ENCODE measurements at places on chromosomes 1 and 21. TPM values are rescaled to one million over a fixed set of nuclear protein-coding genes. Genes with fewer than 3 reads are reported as not detected.

- DNase-seq, result no peak
- H3K4me3 ChIP-seq, result no peak overlapping the region
- H3K4me1 ChIP-seq, result no peaks in the 10 kb centered on the region
- no peaks in the 10 kb centered on the region for H3K36me3 ChIP-seq
- peaks cover 10% of the 10 kb centered on the region for H3K27me3 ChIP-seq
These were observed 1.6 kb upstream of the AGT start for GRCh38 chr1:230715510-230715909.

DNA sequence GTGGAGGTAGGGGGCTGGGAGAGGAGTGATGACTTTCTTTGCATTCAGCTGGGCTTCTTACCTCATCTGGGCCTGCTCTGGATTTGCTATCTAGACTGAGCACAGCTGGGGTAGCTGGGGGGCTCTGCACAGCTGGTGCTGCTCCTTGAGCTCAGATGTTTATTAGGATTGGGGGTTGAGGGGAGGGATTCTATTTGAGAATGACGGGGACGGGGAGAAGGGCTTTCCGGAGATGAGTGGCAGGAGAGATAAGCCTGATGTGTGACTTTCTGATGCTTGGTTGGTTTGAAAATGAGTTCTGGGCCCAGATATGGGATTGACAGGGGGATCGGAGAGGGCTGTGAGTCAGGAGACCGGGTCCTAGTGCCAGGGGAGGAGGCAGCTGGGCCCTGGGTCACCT lies 146.1 kb upstream of the CSF3R start:
- H3K27me3 ChIP-seq, result no peaks in the 10 kb centered on the region
- H3K27ac ChIP-seq, result no peak overlapping the region
- H3K4me1 ChIP-seq, result no peaks in the 10 kb centered on the region
- H3K36me3 ChIP-seq, result no peaks in the 10 kb centered on the region

DNA sequence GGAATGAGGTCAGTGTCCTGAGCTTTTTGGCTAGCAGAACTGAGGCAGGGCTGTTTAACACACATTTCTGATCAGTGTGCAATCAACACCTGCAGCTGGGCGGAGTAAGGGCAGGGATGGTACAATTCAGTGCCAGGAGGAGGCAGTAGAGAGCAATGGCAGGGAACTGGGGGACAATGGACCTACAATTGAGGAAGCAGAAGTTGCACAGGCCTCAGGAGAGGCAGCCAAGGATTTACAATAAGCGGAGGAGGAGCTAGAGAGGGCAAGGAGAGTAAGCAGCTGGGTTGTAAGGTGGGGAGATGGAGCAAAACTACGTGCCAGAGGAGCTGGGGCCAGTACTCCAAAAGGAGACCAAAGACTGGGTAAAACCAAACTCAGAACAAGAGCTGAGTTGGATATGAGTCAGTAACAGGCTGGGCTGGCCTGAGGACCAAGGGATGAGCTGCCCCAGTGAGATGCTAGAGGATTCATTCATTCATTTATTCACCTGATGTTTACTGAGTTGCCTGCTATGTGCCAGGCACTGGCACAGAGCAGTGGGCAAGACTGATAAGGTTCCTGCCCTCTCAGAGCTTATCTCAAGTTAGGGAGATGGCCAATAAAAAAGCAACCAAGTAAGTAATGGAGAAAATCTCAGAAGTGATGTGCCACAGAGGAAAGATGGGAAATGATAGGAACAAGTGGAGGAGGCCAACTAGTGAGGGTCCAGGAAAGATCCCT lies 10.4 kb upstream of the GALE start:
- no peak overlapping the region for H3K4me3 ChIP-seq
- H3K4me1 ChIP-seq, result peaks cover 5% of the 10 kb centered on the region
- H3K27me3 ChIP-seq, result no peaks in the 10 kb centered on the region
- no peaks in the 10 kb centered on the region for H3K36me3 ChIP-seq

DNA sequence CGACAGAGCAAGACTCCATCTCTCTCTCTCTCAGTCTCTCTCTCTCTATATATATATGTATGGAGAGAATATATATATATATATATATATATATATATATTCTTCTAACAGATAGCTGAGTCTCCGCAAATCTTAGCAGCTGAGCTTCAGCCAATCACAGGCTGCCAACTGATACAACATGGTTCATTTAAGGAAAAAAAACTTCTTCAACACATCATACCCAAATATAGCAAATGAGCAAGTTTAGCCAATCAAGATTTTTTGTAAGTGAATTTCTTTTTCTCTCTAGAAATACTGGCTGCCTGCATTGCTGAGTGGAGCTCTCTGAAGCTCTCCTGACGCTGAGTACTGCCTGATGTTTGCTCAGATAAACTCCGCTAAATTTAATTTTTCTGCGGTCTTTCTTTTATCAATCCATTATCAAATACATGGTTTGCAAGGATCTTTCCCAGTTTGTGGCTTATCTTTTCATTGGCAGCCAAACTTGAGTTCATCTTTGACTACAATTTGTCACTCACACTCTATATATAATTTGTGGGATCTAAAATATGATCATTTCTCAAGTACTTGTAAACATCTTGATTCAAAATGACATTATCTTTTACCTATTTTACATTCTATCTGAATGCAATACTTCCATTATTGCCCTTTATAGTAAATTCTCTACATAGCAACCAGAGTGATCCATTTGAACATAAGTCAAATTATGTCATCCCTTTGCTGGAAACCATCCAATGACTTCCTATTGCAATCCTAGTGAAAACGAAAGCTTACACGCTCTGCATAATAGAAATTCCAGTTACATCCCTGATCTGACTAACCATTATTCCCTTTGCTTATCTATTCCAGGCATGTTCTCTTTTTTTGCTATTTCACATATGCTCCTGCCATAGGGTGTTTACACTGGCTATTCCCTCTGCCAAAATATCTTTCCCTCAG lies 2131.7 kb downstream of the MRPL39 start:
- H3K27ac ChIP-seq, result no peak overlapping the region
- H3K36me3 ChIP-seq, result no peaks in the 10 kb centered on the region
- H3K27me3 ChIP-seq, result no peaks in the 10 kb centered on the region
- no peak overlapping the region for H3K4me3 ChIP-seq
- no peak for DNase-seq

DNA sequence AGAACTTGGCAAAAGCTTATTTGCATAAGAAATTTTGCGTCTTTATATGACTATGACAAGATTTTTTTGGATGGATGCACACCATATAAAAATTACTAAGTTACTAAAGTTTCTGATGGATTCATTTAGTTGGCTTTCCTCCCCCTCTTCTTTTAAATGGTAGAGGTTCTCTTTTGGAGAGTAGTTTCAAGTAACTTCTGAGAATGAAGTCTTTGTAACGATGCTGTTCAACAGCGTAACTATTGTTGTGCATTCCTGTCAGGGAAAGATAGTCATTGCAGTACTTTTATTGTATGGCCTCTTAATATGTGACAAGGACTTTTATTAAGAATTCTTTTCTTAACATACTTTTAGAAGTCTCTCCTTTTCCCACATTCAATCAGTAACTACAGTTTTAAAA lies 16.0 kb downstream of the NFIA start:
- DNase-seq, result no peak
- H3K4me3 ChIP-seq, result no peak overlapping the region
- no peaks in the 10 kb centered on the region for H3K36me3 ChIP-seq
- peaks cover 30% of the 10 kb centered on the region for H3K4me1 ChIP-seq

GRCh38 chr1:111392460-111392945 lies 35.0 kb downstream of the OVGP1 start:
- H3K36me3 ChIP-seq, result no peaks in the 10 kb centered on the region
- H3K27me3 ChIP-seq, result no peaks in the 10 kb centered on the region
- no peak overlapping the region for H3K4me3 ChIP-seq
- H3K27ac ChIP-seq, result no peak overlapping the region
- H3K4me1 ChIP-seq, result no peaks in the 10 kb centered on the region

- no peak for DNase-seq
- H3K36me3 ChIP-seq, result peaks cover 50% of the 10 kb centered on the region
- no peaks in the 10 kb centered on the region for H3K27me3 ChIP-seq
- H3K4me3 ChIP-seq, result peak overlapping the region; percentile 62
- H3K27ac ChIP-seq, result peak overlapping the region; percentile 75
These were observed 31.3 kb downstream of the SMAP2 start for GRCh38 chr1:40404670-40405462.

DNA sequence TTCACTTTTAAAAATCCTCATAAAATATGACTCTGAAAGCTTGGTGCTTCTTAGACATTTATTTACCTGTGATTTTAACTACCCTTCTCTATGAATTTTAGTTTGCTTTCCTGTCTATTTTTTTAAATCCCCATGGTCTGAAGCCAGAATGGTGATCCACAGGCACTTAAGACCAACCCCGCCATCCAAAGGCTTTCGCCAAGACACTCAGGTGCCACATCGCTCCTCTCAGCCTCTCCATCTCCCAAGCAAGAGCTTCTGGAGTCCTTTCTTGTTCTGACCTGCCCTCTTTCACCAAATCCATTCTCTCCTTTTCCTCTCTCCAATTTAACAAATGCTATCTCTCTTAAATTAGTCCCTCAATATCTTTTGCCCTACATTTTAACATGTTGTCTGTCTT lies 464.6 kb downstream of the PCP4 start:
- H3K4me3 ChIP-seq, result no peak overlapping the region
- peaks cover 10% of the 10 kb centered on the region for H3K27me3 ChIP-seq
- DNase-seq, result no peak
- H3K27ac ChIP-seq, result no peak overlapping the region
- H3K36me3 ChIP-seq, result no peaks in the 10 kb centered on the region
- H3K4me1 ChIP-seq, result no peaks in the 10 kb centered on the region

DNA sequence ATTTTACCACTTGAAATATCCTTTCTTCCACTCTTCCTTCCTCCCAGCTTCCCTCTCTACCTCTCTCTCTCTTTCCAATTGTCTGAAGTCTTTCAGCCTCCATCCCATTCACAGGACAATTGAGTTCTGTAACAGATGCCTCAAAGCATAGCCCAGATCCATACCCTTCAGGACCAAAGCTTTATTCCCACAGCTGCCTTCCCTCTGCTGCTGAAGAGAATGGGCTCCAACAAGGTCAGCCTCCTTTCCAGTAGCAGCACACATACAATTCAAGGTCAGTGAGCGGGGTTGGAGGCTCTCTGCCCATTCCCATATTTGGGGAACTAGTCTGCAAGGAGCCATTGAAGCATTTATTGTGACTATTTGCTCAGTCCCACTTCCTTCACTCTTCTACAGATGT lies 179.9 kb downstream of the DPYD start:
- H3K36me3 ChIP-seq, result peaks cover 5% of the 10 kb centered on the region
- no peak overlapping the region for H3K4me3 ChIP-seq
- no peak for DNase-seq
- H3K27me3 ChIP-seq, result no peaks in the 10 kb centered on the region
- peaks cover 2% of the 10 kb centered on the region for H3K4me1 ChIP-seq

DNA sequence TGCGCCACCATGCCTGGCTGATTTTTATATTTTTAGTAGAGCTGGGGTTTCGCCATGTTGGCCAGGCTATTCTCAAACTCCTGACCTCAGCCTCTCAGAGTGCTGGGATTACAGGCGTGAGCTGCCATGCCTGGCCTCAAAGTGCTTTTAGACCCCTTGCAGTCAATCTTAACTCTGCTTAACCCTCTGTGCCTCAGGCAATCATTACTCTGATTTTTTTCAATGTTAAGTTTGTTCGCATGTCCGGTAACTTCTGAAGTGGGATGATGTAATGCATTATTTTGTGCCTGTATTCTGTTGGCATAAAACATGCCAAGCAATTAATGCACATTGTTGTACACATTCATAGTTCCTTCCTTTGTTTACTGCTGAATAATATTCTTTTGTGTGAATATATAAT lies 18.6 kb downstream of the SMG7 start:
- peaks cover 29% of the 10 kb centered on the region for H3K36me3 ChIP-seq
- H3K4me1 ChIP-seq, result peaks cover 50% of the 10 kb centered on the region
- H3K4me3 ChIP-seq, result no peak overlapping the region
- no peak overlapping the region for H3K27ac ChIP-seq

DNA sequence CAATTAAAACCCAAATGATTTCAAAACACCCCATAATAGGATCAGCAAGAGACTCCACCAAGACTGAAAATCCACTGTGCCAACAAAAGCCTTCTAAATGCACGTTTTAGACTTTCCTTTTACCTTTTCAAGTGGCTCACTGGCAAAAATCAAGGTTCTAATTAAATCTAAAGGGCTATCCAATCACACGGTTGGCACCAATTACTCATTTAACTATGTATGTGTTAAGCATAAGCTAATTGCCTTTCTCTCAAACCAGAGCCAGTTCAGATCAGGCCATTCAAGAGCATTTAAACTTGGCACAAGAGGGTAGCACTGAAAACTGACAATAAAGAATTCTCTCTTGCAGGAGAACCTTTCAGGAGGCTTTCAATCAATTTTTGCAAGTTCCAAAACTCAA lies 139.5 kb downstream of the RGS7 start:
- no peaks in the 10 kb centered on the region for H3K4me1 ChIP-seq
- no peak overlapping the region for H3K27ac ChIP-seq
- no peaks in the 10 kb centered on the region for H3K27me3 ChIP-seq
- H3K4me3 ChIP-seq, result no peak overlapping the region

- H3K36me3 ChIP-seq, result no peaks in the 10 kb centered on the region
- no peaks in the 10 kb centered on the region for H3K27me3 ChIP-seq
- H3K4me1 ChIP-seq, result no peaks in the 10 kb centered on the region
- H3K4me3 ChIP-seq, result no peak overlapping the region
- DNase-seq, result peak; percentile 60
These were observed 9.8 kb upstream of the PHACTR4 start for GRCh38 chr1:28359592-28360239.

GRCh38 chr1:912740-913301 lies 10.9 kb upstream of the SAMD11 start:
- H3K27ac ChIP-seq, result no peak overlapping the region
- DNase-seq, result no peak
- no peaks in the 10 kb centered on the region for H3K36me3 ChIP-seq
- peaks cover 3% of the 10 kb centered on the region for H3K4me1 ChIP-seq
- H3K27me3 ChIP-seq, result peaks cover 37% of the 10 kb centered on the region

DNA sequence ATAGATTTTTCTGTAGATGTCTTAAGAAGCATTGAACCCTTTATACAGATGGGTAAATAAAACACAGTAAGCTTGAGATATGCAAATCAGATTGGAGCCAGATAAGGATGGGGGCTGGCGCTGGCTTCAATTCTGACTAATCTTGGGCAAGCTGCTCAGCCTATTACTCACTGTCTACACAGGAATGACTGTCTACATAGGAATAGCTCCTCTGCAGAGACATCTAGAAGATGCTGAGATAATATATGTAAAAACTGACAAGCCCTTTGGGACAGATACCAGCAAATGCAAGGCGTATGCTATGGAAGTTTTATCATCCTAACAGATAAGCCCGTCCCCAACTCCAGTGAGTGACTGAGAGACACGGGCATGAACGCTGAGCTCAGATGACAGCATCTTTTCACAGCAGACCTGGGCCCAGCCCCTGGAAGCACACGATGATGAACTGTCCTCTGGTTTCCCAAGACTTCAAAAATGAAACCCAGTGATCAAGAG lies 1.7 kb downstream of the CLDN14 start:
- no peaks in the 10 kb centered on the region for H3K4me1 ChIP-seq
- no peak overlapping the region for H3K4me3 ChIP-seq
- no peaks in the 10 kb centered on the region for H3K36me3 ChIP-seq
- H3K27me3 ChIP-seq, result peaks cover 5% of the 10 kb centered on the region
- no peak overlapping the region for H3K27ac ChIP-seq

GRCh38 chr1:77424236-77424635 lies 142.4 kb downstream of the AK5 start:
- DNase-seq, result no peak
- peaks cover 38% of the 10 kb centered on the region for H3K36me3 ChIP-seq
- no peaks in the 10 kb centered on the region for H3K27me3 ChIP-seq
- peaks cover 27% of the 10 kb centered on the region for H3K4me1 ChIP-seq
- H3K27ac ChIP-seq, result no peak overlapping the region
- H3K4me3 ChIP-seq, result no peak overlapping the region

- H3K27me3 ChIP-seq, result no peaks in the 10 kb centered on the region
- no peak for DNase-seq
- H3K4me1 ChIP-seq, result no peaks in the 10 kb centered on the region
- H3K27ac ChIP-seq, result no peak overlapping the region
- no peak overlapping the region for H3K4me3 ChIP-seq
These were observed 69.5 kb downstream of the DNM3 start for GRCh38 chr1:171910786-171911185.

Gene MFSD2A
- 22.3 TPM for total RNA-seq

Gene FAM72B
- 24.6 TPM for total RNA-seq

Gene HMCN1
- total RNA-seq, result 0.02 TPM

Gene KRTAP11-1
- not detected for total RNA-seq

Gene FOXD2
- not detected for total RNA-seq

Gene SLC45A1
- 0.12 TPM for total RNA-seq

Data from activated naive CD8-positive, alpha-beta T cell treated with anti-CD3 and anti-CD28 coated beads for 36 hours (primary cell).